ENCODE measurements at places on chromosomes 2 and 18.

GRCh38 chr2:120568089-120568974, 167.3 kb upstream of the GLI2 start:
- DNase-seq: no peak

- DNase-seq: no peak
Measured at GRCh38 chr2:240051697-240052096, 1.6 kb downstream of the OR6B3 start.

DNA sequence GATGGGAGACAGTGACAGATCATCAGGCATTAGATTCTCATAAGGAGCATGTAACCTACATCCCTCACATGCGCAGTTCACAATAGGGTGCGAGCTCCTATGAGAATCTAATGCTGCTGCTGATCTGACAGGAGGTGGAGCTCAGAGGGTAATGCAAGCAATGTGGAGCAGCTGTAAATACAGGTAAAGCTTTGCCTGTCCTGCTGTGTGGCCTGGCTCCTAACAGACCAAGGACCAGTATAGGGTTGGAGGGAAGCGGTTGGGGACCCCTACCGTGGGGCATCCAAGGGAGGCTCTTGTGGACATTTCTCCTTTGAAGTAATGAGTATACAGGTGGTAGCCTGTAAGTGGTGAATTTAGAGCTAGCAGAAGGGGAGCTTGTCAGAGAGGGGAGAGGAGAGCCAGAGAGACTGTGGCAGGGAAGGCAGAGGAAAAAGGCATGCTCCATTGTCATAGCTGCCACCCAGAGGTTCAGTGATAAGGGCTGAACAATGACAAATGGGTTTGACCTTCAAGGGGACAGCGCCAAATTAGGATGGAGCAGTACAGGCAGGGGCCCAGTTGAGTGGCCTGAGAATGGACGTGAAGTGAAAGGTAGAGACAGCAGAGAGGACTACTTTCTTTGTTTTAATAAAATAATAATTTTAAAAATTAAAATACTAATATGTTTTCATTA, 15.2 kb upstream of the TMBIM1 start:
- no peak for DNase-seq

- DNase-seq: no peak
Measured at GRCh38 chr18:45298986-45299385, 316.3 kb upstream of the SLC14A2 start.

GRCh38 chr18:61127714-61128467, 205.3 kb upstream of the CDH20 start:
- no peak for DNase-seq

- DNase-seq: peak; percentile 39
Measured at GRCh38 chr18:8480506-8481328, 128.5 kb upstream of the RAB12 start.

GRCh38 chr2:150490466-150490865, 3.0 kb upstream of the RND3 start:
- no peak for DNase-seq

DNA sequence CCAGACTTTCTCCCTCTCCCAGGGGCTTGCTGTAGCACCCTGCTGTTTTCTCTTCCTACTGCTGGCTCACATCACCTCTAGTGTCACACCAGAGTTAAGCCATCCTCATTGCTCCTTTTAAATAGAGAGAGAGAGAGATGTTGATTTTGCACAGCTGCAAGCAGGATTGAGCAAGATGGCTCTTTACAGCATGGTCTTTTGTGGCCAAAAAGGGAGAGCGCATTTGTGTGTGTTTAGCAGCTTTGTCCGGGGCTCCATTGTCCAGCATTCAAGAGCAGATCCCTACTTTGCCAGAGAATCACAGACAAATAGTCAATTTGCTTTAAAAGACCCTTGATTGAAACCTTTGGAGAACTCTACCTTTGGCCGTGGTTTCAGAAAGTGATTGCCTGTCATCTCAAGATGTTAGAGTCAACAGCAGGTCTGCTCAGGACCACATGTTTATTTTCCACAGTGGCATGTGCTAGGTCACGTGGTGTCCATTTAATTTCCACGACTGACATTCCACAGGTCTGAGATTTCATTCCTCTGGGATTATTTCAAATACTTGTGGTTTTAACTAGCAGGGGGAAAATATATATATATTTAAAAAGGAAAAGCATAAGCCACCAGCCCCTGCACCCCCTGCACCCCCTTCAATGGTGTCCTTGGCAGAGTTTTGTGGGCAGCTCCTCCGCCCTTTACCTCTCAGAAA, 359.9 kb upstream of the SLC14A2 start:
- DNase-seq: no peak

DNA sequence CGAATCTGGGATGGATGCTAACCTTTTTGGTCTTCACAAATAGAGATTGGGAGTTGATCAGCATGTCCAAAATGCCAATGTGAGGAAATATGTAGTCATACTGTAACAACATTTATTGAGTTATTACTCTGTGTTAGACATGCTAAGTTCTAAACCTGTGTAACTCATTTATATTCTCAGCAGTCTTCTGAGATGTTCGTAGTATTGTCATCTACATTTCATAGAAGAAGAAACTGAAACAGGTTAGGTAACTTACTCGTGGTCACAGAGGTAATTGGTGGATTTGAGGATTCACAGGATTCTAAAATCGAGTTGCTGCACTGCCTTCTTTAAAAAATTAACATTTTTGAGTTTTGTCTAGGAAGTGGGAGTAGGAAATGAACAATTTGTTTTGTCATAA, 162.1 kb downstream of the UBE2E3 start:
- DNase-seq: no peak

DNA sequence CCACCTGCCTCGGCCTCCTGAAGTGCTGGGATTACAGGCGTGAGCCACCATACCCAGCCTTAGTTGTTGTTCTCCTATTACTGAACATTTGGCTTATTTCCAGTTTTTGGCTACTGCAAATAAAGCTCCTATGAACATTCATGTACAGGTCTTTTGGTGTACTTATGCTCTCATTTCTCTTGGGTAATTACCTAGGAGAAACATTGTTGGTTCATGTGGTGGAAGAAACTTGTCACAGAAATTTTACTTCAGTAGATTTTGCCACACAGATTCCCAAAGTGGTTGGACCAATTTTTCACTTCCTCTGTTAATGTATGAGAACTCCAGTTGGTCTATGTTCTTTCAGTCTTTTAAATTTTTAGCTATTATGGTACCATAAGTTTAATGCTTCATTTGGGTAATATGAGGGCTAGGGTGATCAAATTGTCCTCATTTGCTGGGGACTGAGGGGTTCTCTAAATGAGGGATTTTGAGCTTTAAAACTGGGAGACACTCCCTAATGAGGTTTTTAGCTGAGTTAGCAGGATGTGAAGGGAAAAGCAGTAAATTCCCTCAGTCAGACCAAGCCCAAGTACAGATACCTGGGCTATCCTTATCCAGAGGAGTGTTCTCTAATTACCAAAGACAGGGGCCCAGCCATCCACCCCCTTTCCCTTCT, 33.9 kb downstream of the MTA3 start:
- no peak for DNase-seq

DNA sequence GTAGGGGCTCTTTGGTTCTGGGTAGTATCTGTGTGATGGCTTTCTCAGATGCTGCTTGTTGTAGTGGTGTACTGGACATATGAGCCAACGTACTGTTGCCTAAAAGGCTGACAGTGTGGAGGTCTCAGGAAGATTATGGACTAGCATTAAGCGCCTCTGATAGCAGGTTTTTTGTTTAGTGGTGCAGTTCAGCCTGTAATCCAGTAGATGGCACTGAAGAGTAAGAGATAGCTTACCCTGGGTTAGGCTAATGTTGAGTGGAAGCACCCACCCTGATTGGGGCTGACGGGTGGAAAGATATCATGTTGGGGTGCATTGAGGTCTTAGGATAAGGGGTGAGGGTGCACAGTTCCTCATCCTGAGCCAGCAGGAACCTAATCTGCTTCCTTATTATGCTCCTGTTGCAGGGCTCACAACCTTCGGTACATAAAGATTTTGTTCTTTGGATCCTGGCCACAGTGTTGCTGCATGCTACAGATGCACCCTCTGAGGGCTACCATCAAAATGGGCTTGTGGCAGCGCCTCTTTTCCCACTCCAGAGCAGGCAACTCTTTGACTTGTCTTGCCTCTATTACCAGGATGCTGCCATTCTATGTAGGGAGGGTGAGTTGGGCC, 79.6 kb downstream of the MSTN start:
- DNase-seq: no peak

GRCh38 chr18:50970006-50970405, 2.2 kb downstream of the ELAC1 start:
- DNase-seq: no peak

DNA sequence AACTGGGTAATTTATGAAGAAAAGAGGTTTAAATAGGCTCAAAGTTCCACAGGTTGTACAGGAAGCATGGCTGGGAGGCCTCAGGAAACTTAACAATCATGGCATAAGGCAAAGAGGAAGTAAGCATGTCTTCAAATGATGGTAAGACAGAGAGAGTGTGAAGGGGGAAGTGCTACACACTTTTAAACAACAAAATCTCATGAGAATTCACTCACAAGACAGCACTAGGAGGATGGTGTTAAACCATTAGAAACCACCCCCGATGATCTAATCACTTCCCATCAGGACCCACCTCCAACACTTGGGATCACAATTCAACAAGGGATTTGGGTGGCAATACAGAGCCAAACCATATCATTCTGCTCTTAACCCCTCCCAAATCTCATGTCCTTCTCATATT, 34.9 kb downstream of the CFAP210 start:
- DNase-seq: no peak

DNA sequence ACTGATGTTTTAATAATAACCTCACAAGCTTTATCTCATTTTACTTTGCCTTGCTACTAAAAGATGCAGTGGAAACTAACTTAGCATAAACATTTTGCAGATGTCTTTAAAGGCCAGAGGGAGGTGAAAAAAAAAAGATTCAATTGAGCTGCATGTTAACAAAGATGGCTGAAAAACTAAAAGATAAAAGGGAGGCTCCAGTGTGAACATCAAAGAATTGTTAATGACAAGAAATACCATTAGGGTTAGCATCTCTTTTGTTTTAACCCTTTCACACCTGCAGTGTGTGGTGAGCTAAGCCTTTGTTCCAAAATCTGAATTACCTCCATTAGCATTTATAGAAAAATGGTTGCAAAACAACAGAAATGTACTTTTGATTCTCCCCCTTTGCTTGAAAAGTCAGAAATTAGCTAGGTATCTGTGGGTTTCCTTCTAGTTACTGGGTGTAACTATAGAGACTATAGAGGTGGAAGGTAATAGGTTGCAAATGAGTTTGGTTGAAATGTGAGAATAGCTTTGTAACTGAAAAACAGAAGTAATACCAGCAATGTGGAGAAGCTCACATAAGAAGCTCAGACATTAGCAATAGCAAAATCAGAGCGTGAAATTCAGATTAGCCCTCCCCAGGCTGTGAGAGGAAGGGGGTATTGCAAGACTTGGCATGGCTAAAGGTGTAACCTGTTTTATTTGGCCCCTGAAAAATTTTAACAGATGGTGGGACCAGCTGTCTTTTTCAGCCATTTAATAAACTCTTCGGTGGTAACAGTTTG, 34.8 kb upstream of the SP5 start:
- DNase-seq: no peak

- DNase-seq: no peak
Measured at GRCh38 chr18:10526561-10526949, 728 bp downstream of the NAPG start.

GRCh38 chr2:38376346-38377049, 575 bp downstream of the ATL2 start:
- DNase-seq: peak; percentile 44

DNA sequence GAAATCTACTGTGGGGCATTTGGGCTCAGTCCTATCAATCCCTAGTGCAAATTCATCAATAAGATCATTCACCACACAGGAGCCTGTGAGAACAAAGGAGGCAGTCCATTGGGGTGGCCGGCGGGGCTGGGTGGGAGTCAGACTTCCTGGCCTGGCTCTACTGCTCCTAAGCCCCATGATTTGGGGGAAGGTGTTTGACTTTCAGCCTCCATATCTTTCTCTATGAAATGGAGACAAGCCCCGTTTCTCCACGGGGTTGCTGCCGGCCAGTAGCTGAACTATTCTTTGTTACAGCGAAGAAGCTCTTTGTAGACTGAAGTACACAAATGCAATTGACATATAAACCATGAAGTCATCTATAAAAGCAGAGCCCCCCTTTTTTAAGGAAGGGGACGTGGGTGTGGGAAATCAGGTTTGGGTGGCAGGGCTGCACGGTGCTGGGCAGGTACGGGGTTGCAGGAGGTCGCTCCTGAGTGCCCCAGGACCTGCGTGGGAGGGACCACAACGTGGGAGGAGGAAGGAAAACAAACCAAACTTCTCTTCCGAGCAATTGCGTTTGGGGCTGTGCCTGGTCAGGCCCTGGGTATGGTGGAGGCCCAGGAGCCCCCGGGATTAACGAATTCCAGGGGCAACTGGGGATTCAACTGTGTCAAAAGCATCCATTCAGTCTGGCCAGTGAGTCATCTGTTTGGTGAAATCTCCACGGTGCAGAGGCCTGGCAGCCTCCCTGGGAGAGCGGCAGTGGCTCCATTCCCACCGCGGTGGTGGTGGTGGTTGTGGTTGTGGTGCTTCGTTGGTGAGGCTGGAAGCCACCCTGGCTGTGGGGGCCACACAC, 18.2 kb downstream of the FBLN7 start:
- no peak for DNase-seq

- no peak for DNase-seq
Measured at GRCh38 chr2:173252581-173252980, 102.1 kb upstream of the CDCA7 start.

- DNase-seq: no peak
Measured at GRCh38 chr2:213959589-213959988, 451.3 kb upstream of the VWC2L start.

DNA sequence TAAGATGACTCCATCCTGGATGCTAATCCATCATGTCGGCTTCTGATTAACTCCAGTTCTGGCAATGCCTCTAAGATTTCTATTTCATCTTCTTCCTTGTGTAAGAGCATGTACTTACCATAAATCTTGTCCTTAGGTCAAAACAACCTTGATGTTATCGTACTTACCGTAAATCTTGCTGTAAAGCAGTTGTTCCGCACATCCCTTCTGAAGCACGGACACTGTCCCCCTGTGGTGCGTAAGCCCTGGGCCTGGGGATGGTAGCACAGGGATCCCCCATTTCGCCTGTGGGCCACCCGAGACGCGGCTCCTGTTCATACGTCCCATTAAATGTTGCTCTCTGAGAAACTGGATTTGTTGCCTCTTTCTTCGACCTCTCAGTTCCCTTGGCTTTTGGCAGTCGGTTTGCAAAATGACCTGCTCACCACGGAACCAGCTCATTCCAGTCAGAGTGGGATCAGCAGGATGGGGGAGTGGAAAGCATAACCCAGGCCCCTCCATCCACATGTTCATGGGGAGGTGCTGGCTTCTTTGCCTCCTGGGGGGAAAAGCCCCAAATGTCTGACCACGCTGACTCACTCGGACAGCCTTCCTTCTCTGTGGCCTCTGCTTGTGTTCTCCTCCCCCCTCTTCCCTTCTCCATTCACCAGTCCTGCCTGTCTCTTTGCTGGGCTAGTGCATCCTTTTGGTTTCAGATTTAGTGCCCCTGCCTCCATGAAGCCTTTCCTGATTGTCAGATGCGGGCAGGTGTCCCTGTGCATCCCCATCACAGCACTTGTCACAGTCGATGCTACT, 49.9 kb downstream of the RAB31 start:
- no peak for DNase-seq
